ENCODE measurements at places on chromosomes 13 and 19.

DNA sequence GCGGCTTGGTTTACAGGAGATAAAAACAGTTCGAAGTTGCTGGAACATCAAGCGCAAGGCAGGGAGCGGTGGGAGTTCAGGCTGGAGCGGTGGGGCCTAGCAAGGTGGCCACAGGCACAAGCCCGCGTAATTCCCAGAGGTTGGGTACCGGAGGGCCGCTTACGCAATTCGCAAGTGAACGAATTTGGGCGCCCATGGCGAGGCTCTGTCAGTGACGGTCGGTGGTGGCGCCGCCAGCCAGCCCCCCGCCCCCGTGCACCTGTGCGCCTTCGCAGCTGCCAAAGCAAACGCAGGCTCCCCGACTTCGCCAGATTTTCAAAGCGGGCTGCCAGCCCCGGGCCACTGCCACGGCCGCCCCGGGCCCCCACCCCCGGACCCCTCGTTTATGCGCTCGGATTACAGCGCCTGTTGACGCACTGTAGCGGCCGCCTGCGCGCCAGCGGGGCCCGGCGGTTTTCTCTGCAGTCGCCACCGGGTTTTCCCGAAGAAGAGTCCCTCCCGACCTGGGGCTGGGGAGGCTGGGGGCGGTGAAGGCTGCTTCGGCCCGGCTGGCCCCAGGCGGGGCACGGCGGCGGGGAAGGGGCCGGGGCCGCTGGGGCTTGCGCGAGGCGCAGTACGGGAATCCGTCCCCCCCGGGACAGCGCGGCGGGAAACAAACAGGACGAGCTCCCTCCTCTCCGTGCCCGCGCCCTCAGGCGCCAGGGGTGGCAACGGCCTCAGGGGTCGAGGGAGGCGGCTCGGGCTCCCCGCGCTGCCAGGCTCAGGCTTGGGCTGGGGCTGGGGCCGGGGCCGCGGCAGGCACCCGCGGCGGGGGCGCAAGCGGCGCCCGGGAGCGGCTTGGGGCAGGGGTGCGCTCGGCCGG is 709 bp downstream of the N4BP2L1 start:
- DNase-seq: peak; percentile 41

- no peak for DNase-seq
Measured at GRCh38 chr19:41957838-41958366, 1.2 kb downstream of the RABAC1 start.

DNA sequence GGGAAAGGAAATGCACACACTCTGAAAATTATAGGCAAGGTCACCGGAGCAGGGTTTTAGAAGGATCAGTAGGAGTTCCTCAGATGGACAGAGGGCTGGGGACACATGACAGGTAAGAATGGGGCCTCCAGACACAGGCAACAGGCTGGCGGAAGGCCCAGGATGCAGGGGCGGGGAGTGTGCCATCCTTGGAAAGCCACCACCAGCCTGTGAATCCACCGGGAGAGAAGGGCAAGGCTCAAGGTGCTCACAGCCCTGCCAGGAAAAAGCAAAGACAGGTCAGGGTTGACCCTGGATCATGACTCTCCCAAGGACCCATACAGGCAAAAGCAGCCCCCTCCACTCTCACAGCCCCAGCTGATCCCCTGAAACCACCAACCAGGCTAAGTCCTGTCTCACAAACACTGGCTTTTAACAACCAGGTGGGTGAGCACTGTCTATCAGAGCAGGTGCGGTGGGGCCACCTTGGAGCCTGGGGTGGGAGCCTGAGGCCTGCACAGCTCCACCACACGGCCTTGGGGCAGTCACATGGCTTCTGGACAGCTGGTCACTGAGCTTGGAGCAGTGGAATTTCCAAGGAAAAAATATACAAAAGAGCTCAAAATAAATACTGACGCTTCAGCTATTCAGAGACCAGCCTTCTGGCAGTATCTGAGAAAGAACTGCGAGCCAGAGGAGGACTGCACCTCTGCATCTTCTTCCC is 35.2 kb upstream of the ISYNA1 start:
- DNase-seq: no peak

- no peak for DNase-seq
Measured at GRCh38 chr19:2254064-2254872, 1.9 kb downstream of the JSRP1 start.

DNA sequence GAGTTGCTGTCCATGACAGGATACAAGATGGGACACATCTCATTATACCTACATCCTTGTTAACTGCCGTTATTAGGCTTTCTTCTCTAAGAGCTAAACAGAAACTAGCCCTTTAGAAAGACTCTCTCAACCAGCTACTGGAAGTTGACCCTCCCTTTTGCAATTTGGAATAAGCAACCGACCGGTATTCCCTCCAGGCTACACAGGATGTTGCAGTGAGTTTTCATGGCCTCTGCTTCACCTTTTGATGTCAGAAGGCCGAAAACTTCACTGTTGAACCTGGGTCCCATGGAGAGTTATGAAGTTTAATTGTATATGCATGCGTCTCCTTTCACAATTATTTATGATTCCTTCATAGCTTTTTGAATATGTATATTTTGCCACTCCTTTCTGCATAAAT is 1042.5 kb upstream of the SPRY2 start:
- no peak for DNase-seq

- no peak for DNase-seq
Measured at GRCh38 chr13:24005755-24006281, 108.5 kb upstream of the C1QTNF9B start.

GRCh38 chr13:96252903-96253302 is 163.0 kb downstream of the HS6ST3 start:
- DNase-seq: no peak

Measured in T-helper 17 cell (primary cell).